ENCODE measurements at places on chromosomes 3 and 15. TPM values are rescaled to one million over a fixed set of nuclear protein-coding genes. Genes with fewer than 3 reads are reported as not detected.

The CADM2 gene
- total RNA-seq, result 1.2 TPM

The UBA7 gene
- total RNA-seq, result 349 TPM

The FEZF2 gene
- total RNA-seq, result not detected

The C2CD4A gene
- total RNA-seq, result not detected

The AGBL1 gene
- not detected for total RNA-seq

The RHOV gene
- 0.88 TPM for total RNA-seq

The GABRB3 gene
- total RNA-seq, result 1.7 TPM

The LRRC3B gene
- not detected for total RNA-seq

The C3orf49 gene
- total RNA-seq, result not detected

The TNFAIP8L3 gene
- 5.8 TPM for total RNA-seq

The PCYT1A gene
- total RNA-seq, result 168 TPM

The TRIM59 gene
- total RNA-seq, result 1.7 TPM

The PEAK1 gene
- 43.3 TPM for total RNA-seq

The GOLGA8J gene
- not detected for total RNA-seq

The PPARG gene
- 41.2 TPM for total RNA-seq

The CACNA2D2 gene
- total RNA-seq, result 0.88 TPM

The SLC25A36 gene
- 49.3 TPM for total RNA-seq

The STAB1 gene
- total RNA-seq, result 92.4 TPM

The SLC12A8 gene
- 31.4 TPM for total RNA-seq

The KLHDC8B gene
- 9.9 TPM for total RNA-seq

The SPESP1 gene
- total RNA-seq, result not detected

The SETD2 gene
- 75.8 TPM for total RNA-seq

The IL5RA gene
- total RNA-seq, result not detected

The ROPN1 gene
- total RNA-seq, result not detected

The SLC22A13 gene
- total RNA-seq, result not detected

The SCAMP2 gene
- 60.2 TPM for total RNA-seq

The GPR160 gene
- 200 TPM for total RNA-seq

The TIMP4 gene
- total RNA-seq, result 4.9 TPM

The LRRC2 gene
- total RNA-seq, result 0.35 TPM

The OXTR gene
- total RNA-seq, result 0.27 TPM

The GRM7 gene
- total RNA-seq, result not detected

The DNAH12 gene
- 0.35 TPM for total RNA-seq

The CADPS gene
- 28.1 TPM for total RNA-seq

The TTLL3 gene
- total RNA-seq, result 132 TPM

The GOLGA6L7 gene
- not detected for total RNA-seq

The KNL1 gene
- 6.6 TPM for total RNA-seq

The TMEM207 gene
- not detected for total RNA-seq

The FBXL22 gene
- total RNA-seq, result not detected

The ARHGEF26 gene
- total RNA-seq, result 55.2 TPM

The CDHR4 gene
- not detected for total RNA-seq

The TMC3 gene
- not detected for total RNA-seq

The CELF6 gene
- total RNA-seq, result 3.7 TPM

The TNIK gene
- 84.8 TPM for total RNA-seq

The CGNL1 gene
- 2.1 TPM for total RNA-seq

The SPATA12 gene
- not detected for total RNA-seq

The RLBP1 gene
- not detected for total RNA-seq

The DAZL gene
- total RNA-seq, result not detected

The HSPBAP1 gene
- 28.1 TPM for total RNA-seq

The NPHP3 gene
- 32.2 TPM for total RNA-seq

The PCCB gene
- 15.7 TPM for total RNA-seq

The CD86 gene
- total RNA-seq, result not detected

The CCR9 gene
- 2.1 TPM for total RNA-seq

The TPRA1 gene
- 28.1 TPM for total RNA-seq

The ATP2B2 gene
- total RNA-seq, result not detected
